Fibroblast of gingiva (primary cell): ENCODE measurements at places on chromosomes 7 and 10.
A peak's percentile ranks its signal among the peaks of the same experiment; 100 is the strongest.

DNA sequence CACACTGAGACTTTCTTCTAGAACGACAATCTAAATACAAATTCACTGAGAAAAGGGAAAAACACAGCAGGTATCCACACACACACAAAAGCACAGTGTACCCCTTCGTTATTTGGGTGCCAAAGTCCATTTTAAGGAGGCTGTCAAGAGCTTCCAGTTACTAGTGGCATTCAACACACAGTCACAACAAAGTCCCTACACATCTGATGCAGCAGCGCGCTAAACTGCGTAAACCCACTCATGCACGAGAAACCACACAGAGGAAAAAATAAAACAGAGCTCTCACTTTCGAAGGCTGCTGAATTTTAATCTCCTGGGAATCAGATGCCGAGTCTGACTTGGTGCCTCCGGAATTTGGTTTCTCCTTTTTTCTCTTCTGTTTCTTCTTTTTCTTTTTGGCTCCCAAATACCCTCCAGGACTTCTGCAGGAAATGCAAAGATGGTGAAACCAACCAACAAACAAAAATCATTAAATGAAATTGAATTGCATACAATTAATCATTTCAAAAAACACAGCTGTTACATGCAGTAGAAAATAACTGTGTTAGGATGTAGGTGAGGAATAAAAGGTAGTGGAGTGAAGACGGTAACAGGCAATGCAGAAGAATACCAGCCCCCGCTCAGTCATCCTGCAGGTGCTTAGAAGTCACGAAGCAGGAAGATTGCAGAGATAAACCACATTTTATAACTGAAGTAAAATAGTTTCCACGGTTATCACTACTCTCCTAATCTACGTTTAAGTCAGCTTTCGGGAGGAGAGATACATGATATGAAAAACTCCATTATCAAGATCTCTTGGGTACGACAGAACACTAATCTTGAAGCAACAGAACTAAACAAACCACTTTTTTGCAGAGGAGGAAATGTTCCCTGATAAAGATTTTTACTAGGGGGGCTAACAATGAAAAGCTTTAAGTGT is 27.1 kb downstream of the NMT2 start:
- no peak for DNase-seq

DNA sequence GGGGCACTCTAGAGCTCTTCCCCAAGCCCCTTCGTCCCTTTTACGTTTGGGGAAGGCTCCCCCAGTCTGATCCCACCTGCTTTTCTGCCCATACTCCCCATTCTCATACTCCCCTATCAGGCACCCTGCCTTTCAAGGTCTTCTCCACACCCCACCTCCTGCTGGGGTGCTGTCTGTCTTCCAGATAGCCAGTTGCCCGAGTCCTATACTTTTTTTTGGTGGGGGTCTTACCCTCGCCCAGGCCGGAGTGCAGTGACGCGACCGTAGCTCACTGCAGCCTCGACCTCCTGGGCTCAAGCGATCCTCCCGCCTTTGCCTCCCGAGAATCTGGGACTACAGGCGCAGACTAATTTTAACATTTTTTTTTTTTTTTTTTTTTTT is 775 bp upstream of the ABHD11 start:
- DNase-seq, result no peak

- no peak for DNase-seq
Observed at GRCh38 chr10:74589851-74590250, 236.5 kb upstream of the KAT6B start.

DNA sequence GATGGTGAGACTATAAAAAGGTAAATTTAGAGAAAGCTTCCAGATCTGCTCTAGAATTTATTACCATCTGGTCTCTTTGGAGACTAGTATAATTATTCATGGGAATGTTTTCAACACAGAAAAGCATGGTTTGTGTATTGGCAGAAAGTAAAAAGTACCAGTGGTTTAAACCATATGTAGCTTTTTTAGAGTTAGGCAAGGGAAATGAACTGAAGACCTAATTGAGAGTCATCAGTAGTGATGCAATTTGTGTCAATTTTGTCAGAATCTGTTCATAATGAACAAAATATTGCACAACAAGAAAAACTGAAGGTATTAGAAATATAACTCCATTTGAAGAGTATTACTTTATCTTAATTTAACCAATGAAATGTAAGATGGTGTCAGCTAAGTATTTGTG is 181.4 kb downstream of the ADK start:
- DNase-seq, result peak; percentile 87

DNA sequence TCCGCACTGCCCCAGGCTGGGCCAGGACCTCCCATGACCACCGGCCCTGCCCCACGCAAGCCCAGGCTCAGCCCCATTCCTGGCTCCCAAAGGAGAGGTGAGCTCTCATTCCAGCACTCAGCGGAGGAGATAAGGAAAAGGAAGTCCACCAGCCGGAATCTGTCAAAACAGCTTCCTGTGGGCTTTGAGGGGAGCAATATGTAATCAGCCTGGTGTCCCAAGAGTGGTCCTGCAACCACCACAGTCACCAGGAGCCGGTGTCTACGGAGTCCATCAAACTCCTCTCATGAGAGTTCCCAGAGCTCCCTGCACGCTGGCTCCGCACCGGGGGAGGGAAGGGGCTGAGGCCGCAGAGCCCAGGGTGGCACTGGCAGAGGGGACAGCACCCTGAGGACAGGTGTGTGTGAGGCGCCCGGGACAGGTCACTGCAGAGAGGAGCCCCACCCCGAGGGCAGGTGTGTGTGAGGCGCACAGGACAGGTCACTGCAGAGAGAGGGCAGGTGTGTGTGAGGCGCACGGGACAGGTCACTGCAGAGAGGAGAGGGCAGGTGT is 57.9 kb downstream of the STK32C start:
- no peak for DNase-seq

DNA sequence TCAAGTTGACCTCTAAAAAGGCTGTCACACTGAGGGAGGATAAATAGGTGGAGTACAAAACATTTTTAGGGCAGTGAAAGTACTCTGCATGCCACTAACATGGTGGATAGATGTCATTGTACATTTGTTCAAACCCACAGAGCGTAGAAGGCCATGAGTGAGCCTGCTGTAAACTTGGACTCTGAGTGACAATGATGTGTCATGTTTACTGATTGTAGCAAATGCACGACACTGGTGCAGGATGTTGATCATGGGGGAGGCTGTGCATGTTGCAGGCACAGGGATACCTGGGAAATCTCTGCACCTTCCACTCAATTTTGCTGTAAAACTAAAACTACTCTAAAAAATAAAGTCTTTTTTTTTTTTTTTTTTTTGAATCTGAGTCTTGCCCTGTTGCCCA is 52.5 kb upstream of the GRID1 start:
- no peak for DNase-seq

DNA sequence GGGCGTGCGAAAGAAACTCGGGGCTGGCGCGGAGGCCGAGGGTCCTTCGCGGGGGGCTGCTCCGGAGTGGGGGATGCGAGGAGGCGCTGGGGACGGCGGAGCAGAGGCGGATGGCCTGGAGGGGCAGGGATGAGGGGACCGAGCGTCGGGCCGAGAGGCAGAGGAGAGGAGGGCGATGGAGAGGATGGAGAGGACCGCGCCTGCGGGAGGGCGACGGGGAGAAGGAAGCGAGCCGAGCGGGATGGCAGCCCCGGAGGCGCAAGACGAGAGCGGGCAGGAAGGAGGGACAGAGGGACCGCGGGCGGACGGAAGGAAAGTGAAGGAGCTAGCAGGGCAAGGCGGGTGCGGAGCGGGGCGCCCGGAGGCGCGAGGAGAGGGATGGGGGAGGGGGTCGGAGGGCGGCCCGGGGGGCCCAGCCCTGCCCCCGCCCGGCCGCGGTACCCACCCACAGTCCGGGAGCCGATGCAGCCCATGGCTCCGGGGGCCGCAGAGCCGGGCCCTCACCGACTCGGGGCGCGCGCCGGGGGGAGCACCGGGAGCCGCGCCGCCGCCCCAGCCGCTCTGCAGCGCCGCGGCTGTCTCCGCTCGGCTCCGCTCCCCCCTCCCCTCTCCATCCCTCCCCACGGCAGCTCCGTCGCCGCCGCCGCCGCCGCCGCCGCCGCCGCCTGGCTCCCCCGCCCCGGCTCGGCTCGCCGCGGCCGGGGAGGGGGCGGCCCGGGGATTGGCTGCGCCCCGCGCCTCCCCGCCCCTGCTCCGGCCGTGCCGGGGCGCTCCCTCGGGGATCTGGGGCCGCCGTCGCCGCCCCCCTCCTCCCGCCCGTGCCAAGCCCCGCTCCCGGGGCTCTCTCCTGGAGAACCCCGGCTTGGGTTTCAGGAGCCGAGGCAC is at the start of gene FAM131B:
Gene FAM131B, minus strand, starts transcription at position 583 of the 885 bp plus-strand sequence. Its CDS starts 110 bp downstream, at position 473.
- DNase-seq, result no peak

DNA sequence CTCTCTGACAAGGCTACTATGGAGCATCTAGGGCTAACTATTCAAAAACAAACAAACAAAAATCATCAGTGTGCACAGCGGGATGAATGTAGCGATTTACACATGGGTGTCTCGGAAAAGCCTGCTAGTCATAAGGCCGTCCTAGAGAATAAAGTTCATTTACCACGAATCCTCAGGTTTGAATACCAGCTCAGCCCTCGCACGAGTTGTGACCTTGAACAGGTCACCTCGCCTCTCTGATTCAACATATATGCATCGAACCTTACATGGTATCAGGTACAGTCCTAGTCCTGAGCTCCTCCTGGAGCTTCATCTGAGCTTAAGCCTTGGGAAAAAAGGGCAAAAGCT is 572 bp downstream of the ATP5MF start:
- no peak for DNase-seq

DNA sequence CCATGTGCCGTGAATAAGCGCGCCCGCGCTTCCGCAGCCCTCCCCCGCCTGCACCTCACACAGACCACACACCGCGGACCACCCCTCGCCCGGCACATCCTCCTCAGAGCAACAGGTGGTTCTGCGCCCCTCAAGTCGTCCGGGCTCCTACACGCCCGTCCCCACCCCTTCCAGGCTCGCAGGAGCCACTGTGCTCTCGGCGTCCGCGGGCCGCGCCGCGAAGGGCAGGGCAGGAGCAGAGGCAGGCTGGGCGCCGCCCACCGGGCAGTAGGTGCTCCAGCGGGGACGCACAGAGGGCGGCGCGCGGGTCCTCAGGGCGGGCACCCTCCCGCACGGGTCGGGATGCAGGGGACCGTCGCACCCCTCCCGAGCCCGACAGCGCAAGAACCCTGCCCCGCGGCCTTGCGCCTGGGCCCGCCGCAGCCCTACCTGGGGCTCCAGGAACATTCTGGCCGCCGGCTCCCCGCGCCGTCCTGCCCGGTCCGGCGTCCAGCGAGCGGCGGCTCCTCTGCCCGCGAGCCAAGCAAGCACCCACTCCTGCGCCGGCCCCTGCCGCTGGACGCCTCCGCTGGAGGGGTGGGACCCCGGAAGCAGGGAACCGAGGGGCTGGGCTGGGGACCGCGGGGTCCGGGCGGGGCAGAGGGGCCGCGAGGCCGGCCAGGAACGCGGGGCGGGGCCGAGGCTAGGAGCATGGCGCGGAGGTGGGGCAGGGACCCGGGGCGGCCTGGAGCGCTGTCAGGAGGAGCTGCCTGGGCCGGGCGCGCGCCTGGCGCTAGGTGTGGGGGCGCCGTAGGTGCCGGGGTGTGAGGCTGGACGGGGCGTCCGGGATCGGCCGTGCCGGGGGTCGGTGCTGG is 37.4 kb downstream of the RASGEF1A start:
- DNase-seq, result no peak

DNA sequence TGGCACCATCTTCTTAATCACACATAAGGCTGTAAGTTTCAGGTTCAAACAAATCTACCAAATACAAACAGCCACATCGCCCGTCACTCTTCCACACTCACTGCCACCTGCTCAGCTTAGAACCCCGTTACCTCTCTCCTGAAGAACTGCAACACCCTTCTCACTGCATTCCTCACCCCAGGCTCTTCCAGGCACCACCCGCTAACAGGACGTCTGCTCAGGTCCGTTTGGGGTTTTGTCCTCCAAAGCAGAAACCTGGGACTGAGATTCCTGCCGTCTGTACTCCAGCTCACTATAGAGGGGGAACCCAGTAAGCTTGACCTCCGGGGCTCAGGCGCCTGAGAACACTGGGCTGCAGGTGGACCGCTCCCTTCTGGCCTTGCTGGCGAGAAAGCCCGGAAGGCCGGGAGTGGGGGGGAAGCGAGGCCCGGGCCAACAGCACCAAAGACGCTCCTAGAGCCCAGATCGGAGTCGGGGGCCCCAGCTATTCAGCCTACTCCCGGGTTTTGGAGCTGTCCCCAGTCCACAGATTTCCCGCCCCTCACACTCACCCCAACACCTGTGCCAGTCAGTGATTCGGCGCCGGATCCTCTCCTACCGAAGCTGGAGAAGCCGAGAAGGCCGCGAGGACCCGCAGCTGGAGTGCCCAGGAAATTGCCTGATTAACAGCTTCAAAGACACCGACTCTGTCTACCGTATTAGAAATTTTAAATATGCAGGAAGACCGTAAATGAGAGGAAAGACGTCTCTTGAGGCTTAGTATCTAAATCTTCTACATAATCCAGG is at the start of gene AP3M1:
Gene AP3M1, minus strand, starts transcription at position 625 of the 786 bp plus-strand sequence. CDS start 12,449 bp downstream, outside the sequence.
- no peak for DNase-seq

DNA sequence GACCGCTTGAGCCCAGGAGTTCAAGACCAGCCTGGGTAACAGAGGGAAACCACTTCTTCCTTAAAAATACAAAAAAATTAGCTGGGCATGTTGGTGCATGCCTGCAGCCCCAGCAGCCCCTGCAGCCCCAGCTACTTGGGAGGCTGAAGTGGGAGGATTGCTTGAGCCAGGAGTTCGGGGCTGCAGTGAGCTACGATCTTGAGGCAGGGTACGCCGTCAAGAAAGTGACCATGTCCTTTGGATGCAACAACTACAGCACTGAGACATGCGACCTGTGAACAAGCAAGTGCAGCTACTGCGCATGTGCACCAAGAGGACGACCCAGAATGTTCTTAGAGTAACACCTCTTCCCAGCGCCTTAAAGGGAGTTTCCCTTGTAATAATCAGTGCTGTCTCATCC is 66.6 kb upstream of the ZNF479 start:
- DNase-seq, result no peak
